ENCODE measurements at places on chromosomes 5 and 9.

GRCh38 chr9:79060766-79061165 is 511.0 kb upstream of the TLE4 start:
- no peak for DNase-seq

DNA sequence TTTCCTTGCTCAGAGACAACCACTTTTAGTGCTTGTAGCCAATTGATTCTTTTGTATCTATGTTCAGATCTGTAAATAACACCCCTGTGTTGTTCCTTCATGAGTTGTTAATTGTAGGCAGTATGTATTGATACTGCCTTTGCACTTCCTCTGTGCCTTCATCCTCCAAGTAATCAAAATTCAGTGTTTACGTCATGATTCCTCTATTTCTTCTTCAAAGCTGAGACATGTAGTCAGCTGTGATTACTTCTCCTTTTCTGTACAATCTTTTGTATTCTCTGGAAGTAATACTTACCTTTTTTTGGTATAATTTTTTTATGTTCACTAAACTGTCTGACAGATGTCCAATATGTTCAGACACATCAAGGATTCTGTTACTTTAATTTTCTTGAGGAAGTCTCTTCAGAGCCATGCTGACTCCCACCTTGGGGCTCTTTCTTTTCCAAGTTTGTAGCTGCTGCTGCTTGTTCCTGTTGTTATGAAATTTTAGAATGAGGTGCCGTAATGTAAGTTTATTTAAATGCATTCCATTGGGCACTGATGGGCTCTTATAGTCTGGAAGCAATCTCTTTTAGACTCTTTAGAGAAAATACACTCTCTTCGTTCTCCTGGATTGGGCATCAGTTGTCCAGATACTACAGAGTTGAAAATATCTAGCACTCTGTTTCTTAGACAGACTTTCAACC is 30.5 kb upstream of the LRRC70 start:
- no peak for DNase-seq

DNA sequence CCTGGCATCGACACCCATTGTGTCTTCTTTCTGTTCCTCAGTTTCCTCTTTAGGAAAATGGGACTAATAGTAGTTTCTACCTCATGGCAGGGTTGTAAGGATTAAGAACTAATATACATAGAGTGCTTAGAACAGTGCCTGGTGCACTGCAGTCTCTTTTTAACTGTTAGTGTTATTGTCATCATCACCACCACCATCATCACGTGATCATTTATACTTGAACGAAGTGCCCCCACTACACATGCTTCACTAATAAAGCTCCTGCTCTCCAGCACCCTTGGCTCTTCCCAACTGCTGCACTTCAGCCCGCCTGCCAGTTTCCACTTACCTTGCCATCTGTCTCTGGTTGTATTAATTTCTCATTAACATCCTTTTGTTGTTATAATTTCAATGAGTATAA is 35.8 kb upstream of the MAST4 start:
- no peak for DNase-seq

GRCh38 chr5:16681876-16682275 is 65.1 kb upstream of the RETREG1 start:
- DNase-seq, result no peak

DNA sequence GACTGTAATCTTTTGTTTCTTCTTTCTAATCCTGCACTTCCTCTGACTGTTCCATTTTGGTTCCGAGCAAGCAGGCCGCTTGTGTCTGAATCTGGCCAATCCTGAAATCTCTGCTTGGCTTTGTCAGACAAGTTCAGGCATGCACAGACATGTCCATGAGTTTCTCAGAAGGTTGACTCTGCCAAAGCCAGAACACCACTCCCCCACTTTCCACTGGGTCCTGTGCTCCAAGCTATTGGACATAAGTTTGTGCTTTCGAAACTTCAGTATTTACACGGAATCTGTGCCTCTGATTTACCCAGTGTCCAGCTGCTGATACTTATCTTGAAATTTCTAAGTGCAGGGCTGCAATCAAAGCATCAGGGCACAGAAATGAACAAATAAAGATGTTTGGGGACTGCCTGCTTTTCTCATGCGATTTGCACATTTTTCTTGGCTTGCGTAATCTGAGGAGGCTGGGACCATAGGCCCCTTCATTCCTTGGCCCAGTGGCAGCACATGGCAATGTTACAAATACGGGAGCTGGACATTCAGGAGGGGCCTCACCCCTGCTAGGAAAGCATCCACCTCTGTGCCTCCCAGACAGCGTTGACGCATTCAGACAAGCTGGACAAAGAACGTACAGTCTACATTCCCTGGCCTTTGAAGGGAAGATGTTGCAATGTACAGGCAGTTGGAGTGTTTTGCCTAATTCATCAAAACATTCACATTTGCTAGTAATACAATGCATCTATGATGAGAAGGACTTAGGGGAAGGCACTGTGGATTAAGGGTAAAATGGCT is 209.2 kb upstream of the PAPPA start:
- peak; percentile 46 for DNase-seq

GRCh38 chr5:52360985-52361384 is 426.7 kb upstream of the ITGA1 start:
- DNase-seq, result no peak

GRCh38 chr5:106907979-106908378 is 762.8 kb downstream of the EFNA5 start:
- DNase-seq, result no peak

DNA sequence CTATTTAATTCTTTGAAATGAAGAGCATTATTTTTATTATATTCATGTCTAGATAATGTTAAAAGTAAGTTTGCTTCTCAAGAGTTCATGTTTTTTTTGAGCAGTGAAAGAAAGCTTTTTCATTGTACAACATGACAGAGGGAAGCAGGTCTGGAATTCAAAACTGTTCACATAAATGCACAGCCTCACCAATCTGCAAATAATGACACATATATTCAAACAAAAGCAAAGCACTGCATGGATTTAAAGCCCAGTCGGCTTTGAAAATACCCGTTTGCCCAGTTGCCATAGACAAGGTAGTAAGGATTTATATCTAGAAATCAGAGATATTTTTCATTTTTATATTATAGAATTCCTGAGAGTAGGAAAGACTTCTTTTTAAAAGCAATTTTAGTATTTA is 201.8 kb downstream of the CD180 start:
- DNase-seq, result no peak

GRCh38 chr5:89707891-89708290 is 701.7 kb downstream of the CETN3 start:
- DNase-seq, result no peak

DNA sequence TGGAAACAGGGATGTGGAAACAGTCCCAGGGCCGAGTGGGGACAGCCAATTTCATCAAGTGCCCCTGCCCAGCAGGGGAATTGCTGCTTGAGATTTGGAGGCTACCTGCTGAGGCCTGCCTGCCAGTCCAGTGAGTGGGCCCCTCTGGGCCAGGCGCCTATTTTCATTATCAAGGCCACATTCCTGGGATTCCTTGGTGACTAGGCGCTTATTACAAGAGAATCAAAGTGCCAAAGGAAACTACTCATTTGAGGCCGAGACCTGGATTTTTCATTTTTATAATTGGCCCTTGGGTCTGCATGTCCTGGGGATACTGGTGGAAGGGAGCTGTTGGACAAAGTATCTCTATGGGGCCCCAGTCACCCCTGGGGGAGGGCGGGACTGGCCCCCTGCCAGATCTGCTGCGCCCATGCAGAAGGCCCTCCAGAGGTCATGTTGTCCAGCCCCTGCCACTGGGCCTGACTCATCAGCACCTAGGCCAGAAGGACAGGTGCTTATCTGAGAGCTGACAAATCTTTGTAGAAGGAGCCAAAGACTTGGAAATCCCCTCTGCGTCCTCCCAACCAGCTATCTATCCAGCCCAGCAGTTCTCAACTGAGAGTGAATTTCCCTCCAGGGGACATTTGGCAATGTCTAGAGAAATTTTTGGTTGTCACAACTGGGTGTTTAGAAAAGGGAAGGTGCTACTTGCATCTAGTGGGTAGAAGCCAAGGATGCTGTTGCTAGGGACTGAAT is 45.6 kb downstream of the FOXI1 start:
- peak; percentile 68 for DNase-seq

DNA sequence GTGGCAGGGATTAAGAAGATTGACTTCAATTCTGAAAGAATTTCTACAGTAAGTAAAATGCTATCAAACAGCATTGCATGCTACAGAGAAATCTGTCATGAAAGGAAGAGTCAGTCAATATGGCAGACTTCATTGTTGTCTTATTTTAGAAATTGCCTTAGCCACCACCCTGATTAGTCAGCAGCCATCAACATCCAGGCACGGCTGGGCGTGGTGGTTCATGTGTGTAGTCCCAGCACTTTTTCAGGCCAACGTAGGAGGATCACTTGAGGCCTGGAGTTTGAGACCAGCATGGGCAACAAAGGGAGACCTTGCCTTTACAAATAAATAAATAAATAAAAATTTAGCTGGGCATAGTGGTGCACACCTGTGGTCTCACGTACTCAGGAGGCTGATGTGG is 46.6 kb downstream of the RMI1 start:
- DNase-seq, result no peak

- no peak for DNase-seq
Measured at GRCh38 chr5:82861701-82862100, 215.5 kb downstream of the TMEM167A start.

- no peak for DNase-seq
Measured at GRCh38 chr9:112149211-112149610, 25.9 kb downstream of the SUSD1 start.

- DNase-seq, result no peak
Measured at GRCh38 chr5:154059039-154059430, 20.3 kb downstream of the MFAP3 start.

DNA sequence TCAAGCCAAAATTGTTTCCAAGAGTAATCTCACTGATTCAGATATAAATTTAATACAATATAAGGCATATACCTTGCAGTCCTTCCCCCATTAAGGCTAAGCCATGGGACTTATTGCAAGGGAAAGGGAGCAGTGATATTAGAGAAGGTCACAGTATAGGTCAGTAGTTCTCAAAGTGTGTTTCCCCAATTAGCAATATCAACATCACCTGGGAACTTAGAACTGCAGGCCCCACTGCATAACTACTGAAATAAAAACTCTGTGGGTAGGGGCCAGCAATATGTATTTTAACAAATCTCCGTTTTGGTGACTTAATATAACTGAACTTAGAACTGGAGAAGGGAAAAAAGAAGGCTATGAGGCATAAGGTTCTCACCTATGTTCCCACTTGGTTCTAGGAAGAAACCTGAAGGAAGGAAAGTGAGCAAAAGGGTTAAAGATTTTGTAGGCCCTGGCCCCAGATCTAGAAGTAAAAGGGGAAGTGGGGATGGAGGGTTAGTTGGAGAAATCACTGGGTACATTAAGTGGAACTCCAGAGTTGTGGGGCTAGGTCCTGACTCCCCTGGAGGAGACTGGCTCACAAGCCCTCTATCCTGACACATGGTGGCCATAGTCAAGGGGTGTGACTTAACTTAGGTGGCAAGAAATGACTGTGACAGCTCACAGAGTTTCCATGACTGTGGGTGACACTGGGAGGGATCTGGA is 40.7 kb downstream of the WDR36 start:
- DNase-seq, result no peak

DNA sequence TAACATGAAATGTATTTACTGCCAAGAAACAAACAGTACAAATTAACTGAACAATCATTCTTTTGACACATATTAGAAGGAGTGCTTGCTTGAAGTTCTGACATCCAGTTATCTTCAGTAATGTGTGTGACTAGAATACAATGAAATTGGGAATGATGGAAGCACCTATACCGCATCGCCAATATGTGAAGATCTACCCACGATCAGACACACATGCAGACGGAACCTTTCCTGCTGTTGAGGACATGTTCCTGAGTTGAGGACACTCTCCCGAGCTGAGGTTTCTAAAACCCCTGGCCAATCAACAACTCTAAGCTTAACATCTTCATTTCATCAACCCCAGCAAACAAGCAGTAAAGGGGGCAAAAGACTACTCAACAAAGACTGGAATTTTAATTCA is at the start of gene OR13C3:
Gene OR13C3, minus strand, starts transcription at position 101 of the 400 bp plus-strand sequence. CDS start 133 bp downstream, outside the sequence.
- DNase-seq, result no peak

- DNase-seq, result no peak
Measured at GRCh38 chr5:39608024-39608423, 183.2 kb upstream of the DAB2 start.

DNA sequence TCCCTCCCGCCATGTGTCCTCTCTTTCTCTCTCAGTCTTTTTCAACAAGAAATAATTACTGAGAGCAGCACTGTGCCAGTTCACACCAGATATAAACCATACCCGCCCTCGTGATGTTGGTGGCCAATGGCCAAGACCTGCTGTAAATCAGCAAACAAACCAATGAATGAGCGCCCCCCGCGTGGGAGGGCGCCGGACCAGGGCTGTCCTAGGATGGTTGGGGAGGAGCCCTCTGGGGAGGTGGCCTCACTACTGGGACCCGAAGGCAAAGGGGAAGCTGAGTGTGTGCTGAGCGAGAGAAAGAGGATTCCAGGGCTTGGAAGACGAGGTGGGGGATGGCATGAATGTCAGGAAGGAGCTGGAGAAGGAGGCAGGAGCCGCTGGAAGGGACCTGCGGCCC is 51.2 kb upstream of the BARHL1 start:
- no peak for DNase-seq

- no peak for DNase-seq
Measured at GRCh38 chr5:124128867-124129266, 616.9 kb downstream of the CSNK1G3 start.

DNA sequence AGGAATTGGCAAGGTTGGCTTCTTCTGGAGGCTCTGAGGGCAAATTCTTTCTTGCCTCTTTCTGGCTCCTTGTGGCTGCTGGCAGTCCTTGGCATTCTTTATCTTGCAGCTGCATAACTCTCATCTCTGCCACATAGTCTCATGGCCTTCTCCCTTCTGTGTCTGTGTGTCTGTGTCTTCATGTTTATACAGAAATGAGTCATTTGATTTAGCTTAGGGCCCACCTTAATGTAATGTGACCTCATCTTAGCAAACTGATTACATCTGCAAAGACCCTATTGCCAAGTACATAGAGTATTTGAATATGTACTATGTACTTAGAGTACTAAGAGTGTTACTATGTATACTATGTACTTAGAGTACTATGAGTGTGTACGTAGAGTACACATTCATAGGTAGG is 122.5 kb downstream of the RFK start:
- DNase-seq, result no peak

DNA sequence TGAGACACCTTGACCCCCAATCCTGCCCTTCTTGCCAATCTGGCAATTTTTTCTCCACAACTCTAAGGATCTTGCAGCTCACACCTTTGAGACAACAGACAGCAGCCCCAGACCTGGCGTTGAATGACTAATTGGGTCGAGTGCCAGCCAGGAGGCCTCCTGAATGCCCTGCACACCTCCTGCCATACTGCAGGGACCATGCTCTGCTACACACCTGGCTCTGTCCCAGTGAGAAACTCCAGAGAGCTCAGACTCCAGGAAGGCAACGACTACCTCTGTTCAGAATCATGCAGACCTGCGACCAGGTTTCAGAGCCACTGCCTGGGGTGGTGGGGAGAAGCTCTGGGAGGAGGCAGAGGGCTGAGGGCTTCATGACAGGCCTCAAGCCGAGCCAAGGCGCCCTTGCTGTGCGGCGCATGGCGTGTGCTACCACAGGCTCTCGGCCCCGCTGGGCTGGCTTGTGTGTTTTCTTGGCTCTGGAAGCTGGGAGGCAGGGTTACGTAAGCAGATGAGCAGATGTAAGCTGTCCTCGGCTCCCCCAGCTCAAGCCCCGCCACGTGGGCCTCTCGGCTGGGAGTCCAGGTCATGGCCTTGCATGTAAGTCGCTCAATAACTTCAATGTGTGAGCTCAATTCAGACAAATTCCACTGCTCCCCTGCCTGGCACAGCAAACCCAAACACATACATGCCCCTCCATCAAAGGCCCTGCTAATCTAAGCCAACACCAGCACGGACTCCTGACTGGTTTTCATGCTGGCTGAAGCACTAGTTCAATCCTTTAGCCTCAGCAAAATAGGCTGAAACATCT is 27.5 kb downstream of the B4GALT1 start:
- peak; percentile 58 for DNase-seq

- no peak for DNase-seq
Measured at GRCh38 chr5:88474574-88474973, 205.9 kb upstream of the TMEM161B start.
